ENCODE measurements at places on chromosomes 7 and 10.
A peak's percentile ranks its signal among the peaks of the same experiment; 100 is the strongest.

- no peak for DNase-seq
These were observed 163.8 kb upstream of the SLC26A5 start for GRCh38 chr7:103609778-103610177.

DNA sequence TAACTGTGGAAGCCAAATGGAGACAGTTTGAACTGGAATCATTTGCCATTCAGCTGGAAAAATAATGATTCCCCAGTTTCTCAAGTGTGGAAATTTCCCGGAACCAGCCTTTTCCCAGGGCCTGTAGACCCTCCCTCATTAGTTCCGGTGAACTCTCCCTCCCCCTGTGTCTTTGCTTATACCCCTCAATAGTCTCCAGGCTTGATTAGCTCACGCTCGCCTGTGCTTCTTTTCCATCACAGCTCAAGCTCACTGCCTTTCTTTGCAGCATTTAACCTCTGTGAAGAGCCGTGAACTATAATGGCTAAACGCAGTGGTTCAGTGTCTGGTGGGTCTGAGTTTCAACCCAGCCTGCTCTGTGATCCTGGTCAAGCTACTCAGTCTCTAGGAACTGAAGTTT is 690.8 kb downstream of the INHBA start:
- DNase-seq: no peak

DNA sequence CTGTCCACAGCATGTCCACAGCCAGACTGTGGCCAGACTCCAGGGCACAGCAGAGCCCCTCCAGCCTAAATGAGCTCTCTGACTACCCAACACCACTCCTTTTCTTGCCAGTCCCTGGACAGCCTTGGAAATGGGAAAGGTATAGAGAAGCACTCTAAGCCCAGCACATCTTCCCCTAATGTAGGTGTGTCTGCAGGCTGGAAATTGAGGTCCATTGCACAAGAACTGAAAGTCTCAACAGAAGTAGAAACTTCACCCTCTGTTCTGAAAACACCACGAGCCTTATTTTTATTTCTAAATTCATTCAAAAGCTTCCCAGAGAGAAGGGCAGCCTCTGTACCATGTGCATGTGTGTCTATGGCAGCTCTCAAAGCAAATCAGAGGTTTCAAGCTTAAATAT is 3.7 kb upstream of the KCNMA1 start:
- no peak for DNase-seq

- no peak for DNase-seq
These were observed 91.2 kb upstream of the PLPP4 start for GRCh38 chr10:120365872-120366271.

GRCh38 chr10:79322616-79323543 is 24.4 kb upstream of the PPIF start:
- no peak for DNase-seq

- no peak for DNase-seq
These were observed 27.5 kb upstream of the NAMPT start for GRCh38 chr7:106312099-106312871.

DNA sequence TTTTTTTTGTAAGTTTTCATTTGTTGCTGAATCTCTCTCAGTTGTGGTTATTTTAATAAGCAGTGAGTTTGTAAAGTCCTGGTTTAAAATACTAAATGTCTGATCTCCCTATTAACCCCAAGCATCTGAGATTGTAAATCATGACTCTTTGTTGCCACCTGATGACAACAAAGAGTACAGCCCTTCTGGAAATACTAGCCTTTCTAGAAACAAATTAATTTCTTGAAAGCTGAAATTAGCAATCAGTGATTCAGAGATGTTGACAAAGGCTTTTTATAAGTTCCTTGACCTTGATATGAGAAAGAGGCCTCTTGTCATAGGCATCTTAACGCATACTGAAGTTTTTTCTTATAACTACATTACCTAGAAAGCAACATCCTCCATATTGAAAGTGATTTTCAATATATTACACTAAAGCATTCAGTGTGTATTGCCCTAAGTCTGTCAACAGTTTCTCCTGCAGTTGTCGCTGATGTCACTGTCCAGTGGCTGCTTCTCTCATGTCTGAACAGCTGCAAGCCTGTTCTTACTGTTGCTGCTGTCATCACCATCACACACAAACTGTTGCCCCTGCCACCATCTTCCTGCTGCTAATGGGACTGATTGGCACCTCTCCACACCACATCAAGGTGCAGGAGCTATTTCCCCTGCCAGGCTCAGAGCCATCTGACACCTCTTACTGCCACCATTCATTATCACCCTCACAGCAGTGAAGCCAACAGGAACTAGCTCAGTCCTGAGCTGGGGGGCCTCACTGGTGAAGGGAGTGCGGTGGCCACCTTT is 95.1 kb upstream of the LRGUK start:
- DNase-seq: no peak

DNA sequence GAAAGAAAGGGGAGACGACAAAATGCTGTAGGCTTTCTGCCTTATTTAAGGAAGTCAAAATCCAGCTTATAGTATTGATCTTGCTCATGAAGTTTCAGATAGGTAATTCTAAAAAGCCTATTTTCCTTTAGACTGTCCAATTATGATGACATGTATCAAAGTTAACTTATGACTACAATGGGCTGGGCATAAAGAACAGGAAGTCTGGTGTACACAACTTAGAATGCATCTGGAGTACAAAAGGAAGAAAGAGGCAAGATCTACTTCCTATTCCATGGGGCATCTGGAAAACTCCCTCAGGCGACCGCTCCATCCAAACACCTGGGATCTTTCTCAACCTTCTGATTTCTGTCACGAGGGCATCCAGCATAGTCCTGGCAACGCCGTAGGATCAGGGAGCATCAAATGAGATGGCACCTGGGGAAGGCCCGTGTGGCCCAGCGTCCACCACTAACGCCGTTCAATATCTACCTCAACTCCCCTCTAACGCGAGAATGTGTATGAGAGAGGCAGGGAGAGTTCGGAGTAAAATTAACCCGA is 512 bp downstream of the FAM24B start:
- peak; percentile 13 for DNase-seq

DNA sequence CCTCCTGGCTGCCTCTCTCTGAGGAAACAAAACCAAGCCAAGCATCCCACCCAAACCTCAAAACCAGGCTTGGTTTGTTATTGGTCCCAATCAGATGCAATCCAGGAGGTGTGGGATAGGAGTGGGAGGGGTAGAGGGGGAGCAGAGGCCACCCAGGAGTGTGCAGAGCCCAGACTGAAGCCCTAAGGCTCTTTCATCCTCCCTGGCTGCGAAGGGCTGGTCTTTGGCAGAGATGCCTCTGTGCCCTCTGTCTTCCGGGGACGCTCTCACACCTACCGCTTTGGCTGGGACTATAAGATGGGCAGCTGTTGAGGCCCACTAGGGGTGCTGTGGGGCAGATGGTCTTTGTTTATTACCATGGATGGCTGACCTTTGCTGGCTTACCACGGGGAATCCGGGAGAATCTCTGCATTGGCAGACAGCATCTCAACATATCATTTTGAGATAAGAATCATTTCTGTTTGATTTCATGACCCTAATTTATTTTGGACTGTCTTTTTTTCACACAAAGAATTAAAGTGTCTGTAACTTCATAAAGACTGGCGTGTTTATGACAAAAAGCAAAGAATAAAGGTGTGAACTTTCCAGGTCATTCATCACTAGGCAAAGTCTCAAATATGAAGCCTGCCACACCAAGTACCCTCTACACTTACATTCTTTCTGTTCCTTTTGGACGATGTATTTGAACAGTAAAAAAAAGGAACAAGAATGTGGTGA is 6.5 kb upstream of the DENND2A start:
- no peak for DNase-seq

DNA sequence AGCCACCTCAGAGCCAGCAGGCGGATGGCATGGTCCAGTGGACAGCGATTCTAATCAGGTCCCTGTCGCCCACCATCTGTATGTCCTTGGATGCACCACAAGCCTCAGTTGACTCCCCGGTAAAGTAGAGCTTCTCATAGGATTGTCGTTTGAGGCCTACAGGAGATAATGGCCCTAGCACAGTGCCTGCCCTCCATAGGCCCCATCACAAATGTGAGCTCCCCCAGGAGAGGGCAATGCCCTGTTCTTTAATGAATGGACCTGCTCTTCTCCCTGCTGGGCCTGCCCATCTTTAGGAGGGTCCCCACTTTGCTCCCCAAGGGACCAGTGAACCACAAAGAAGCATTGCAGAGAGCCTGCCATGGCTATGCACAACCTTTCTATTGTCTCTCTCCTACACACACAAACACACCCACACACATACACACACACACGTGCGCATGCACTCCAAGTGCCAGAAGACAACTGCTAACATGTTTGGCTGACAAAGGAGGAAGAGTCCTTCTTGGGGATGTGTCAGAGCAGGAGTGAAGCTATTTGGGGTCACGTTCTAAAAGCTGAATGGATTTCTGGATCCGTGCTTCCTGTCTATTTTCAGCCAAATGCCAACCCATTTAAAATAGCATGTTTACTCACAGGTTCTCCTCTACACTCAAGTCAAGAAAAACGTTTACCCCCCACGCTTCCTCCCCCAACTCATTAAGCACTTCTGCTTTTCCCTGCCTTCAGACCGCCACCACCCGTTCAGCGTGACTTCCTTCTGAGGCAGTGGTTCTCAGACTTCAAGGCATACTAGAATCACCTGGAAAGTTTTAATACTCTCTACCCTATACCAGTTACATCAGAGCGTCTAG is 196.1 kb downstream of the GRID1 start:
- no peak for DNase-seq

GRCh38 chr10:34157501-34157900 is 657.6 kb downstream of the PARD3 start:
- DNase-seq: no peak

DNA sequence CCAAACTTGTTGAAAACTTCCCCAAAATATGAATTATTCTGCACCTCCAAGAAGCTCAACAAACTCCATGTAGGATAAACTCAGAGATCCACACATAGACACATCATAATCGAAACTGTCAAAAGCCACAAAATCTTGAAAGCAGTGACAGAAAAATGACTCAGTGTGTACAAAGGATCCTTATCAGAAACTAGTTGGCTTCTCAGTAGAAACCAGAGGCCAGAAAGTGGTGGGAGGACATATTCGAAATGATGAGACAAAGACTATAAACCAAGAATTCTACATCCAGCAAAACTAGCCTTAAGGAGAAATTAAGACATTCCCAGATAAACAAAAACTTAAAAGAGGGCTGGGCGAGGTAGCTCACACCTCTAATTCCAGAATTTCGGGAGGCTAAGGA is 38.5 kb downstream of the MCMBP start:
- no peak for DNase-seq

GRCh38 chr7:108127461-108127860 is 2.7 kb downstream of the LAMB4 start:
- no peak for DNase-seq

GRCh38 chr10:62960416-62960815 is 144.2 kb upstream of the EGR2 start:
- no peak for DNase-seq

GRCh38 chr7:130719541-130719940 is 14.5 kb downstream of the KLF14 start:
- DNase-seq: no peak

DNA sequence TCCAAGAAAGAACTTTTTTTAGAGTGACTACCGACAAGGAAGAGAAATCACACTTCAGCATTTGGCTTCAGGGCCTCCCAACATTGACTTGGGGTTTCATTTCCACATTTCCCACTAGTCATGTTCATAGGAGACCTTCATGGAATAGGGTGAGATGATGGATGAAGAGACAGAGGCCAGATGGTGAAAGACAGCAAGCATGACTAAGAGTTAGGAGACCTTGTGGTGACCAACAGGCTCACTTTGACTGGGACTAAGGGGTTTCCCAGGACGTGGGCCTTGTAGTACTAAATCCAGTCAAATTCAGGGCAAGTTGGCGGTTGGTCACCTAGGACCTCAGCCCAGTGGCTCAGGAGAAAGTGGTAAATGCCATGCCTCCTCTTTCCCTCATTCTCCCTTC is 3.0 kb upstream of the GIMAP5 start:
- DNase-seq: no peak

DNA sequence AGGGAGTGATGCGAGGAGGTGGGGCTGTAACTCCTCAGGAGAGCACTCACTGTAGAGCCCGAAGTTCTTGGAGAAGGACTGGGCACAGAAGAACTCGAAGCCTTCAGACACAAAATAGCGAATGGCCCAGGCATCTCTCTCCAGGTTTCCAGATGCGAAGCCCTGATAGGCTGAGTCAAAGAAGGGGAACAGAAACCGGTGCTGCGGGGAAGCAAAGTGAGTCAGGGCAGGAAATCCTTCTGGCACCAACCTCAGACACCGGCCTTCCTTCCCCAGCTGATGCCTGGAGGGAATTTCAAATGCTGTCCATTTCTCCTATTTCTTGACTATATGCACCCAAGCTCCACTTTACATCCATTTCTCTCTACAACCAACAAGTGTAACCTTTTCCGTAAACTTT is 26.8 kb downstream of the GOT1 start:
- no peak for DNase-seq

GRCh38 chr7:134836447-134836846 is 57.0 kb downstream of the CALD1 start:
- DNase-seq: no peak

GRCh38 chr10:60369547-60369930 is 20.1 kb downstream of the ANK3 start:
- DNase-seq: no peak

DNA sequence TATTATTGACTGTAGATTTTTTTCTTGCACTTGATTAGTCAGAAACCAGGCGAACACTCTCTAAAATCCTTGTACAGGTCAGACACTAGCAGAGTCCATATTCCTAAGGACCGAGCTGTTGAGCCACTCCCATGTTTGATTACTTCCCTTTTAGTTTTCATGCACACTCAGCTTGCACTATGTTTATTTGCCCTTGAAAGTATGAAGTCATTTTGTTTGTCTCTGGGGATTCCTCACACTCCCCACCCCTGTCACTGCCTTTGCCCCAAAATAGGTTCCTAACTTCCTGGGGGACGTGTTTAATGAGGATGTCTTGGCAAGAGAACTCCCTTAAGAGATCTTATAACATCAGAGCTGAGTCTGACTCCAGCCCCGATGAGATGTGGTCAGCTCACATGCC is 182.1 kb downstream of the EVX1 start:
- no peak for DNase-seq

DNA sequence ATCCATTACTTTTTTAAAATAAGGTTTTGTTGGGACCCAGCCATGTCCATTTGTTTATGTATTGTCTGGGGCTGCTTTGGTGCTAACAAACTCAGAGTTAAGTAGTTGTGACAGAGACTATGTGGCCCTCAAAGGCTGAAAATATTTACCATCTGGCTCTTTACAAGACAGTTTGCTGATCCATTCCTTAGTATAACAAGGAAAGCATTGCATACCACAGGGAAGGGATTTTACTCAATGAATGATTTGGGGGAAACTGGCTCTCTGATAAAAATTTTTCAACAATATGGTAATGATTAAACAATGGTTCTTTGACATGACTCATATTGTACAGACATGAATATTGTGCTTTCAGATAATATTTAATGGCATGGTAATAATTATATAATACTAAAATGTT is 738.1 kb downstream of the KCNMA1 start:
- no peak for DNase-seq
